ENCODE measurements at places on chromosomes 11 and 22.

- no peak for ATAC-seq
Measured at GRCh38 chr22:38111925-38112355, 1.5 kb upstream of the BAIAP2L2 start.

DNA sequence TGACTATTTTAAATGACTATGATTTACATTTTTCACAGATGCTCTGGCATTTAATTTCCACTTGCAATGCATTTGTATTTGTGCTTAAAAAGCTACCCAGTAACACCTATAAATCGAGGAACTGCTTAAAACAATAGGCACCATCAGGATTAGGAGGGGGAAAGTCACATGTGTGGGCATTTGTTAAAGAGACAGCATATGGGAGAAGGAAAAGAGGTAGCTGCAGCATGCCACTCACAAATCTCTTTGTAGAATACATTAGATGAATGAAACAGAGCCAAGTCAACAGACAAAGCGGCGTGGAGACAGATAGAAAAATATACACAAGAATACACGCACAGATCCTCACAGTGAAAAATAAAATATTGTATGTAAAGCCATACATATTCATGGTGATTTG, 228.0 kb downstream of the CADM1 start:
- no peak for ATAC-seq

DNA sequence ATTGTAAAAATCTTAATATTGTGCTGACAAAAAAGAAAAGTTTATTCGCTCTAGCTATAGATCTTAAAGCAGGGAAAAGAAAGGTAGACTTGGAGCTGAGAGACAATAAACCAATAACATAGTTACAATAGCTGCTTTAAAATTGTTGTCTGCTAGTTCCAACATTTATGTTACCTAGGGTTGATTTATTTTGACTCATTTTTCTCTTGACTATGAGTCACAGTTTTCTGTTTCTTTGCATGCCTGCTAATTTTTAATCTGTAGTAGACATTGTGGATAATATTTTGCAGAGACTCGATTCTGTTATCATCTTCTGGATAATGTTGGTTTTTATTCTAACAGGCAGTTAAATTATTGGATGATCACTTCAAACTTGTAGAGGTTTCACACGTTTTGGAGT, 83.1 kb upstream of the TRPC6 start:
- ATAC-seq, result no peak

DNA sequence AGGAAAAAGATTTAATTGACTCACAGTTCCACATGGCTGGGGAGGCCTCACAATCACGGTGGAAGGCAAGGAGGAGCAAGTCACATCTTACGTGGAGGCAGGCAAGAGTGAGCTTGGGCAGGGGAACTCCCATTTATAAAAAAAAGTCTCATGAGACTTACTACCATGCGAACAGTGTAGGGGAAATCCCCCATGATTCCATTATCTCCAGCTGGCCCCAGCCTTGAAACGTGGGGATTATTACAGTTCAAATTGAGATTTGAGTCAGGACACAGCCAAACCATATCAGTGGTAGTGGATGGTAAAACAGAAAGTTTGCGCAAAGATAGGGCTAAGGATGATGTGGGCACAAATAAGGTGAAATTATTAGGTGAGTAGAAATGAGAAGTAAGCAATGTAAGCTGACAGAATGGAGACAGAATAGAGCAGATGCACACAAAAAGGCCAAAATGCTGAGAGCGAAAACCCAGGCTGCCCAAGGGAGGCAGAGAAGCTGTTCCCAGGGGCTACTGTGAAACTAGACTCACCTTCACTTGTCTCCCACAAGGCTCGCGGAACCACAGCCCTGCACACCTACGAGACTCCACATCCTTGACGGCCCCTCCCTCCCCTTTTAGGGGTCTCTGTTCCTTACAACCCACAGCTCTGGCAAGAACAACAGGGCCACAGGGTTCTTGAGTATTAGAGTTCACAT, 377.6 kb downstream of the CADM1 start:
- no peak for ATAC-seq

DNA sequence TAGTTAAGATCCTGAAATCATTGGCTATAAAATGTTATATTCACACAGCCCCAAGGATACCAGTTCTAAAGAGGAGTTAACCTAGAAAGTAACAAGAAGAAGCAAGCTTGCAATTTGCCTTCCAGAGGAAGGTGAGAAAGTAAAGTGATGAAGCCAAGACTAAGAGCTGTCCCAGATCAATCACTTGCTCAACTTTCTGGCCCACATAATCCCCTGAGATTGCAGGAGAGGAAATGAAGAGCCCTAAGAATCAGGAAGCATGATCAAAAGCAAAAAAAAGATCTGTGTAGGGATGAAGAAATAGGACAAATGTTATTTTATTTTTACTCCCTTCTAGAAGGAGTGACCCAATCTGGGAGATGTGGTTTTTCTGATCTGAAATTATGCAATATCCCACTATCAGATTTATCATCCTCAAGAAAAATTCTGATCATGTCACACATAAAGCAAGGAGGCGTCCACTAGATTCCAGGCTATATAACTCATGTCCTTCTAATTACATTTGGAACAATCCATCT, 180.3 kb upstream of the GUCY1A2 start:
- ATAC-seq, result no peak

DNA sequence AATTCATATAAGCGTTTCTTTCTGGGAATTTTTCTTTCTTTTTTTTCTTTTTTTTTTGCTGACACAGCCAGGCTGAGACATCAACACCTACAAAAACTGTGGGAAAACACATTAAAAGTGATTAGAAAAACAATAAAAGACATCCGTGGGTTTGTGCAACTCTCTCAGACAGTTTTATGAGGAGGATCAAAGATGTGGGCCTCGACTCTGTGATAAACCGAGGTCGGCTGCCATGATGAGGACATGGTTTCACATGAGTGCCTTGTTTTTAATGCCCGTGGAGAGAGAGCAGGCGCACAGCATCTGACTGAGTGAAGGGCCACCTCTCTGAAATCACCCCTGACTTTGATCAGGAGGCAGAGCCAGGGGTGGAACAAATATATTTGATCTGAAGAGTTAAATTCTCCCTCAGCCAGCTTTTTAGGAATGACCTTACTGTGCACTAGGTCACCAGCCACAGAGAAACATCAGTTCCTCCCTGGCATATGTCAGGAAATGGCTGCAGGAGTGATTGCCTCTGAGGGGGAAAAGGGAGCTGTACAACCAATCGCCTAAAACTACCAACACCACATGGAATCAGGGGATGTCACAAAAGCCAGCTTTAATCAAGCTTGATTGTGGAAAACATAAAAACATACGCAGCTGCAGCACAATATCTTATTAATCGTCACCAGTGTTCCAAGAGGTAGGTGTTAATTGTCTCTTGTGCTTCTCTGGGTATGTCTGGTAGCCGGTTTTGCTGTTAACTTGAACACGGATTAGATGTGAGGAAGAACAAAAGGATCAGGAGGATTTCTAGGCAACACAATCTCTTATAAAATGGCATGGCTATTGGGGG, 164.7 kb downstream of the MAML2 start:
- ATAC-seq, result no peak

DNA sequence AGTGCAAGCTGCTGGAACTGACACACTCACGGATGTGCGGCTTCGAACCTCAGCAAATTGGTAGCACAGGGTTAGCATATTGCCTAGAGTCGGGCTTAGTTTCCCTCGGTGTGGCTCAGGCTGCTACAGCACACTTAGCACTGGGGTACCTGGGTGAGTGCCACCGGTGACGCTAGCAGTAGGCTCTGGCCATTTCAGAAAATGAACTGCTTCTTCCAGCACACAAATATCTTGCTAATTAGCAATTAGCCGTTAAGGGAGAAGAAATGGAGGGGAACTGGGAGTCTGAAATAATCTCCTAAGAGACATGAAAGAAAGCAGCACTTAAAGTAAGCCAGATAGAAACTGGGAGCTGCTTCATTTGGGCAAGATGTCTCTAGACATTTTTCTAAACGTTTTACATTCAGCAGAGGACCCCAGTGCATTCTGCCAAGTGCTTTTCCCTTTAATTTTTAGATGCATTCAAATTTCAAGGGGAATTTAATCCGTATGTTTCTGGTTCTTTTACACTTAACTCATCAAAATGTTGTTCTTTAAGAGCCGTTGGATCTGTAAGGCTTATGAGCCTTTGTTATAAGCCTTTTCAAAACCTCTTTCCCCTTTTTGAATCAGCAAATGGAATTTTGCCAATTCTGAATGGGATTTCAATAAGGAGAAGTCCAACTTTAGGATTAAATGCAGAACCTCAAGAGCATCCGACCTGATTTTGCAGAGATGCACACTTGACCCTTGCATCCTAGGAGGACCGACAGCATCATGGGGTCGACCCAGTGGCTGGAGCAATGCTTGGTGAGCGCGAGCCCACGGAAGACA, 708.1 kb downstream of the NTM start:
- no peak for ATAC-seq

- no peak for ATAC-seq
Measured at GRCh38 chr11:14518820-14519219, 1.4 kb downstream of the PSMA1 start.

DNA sequence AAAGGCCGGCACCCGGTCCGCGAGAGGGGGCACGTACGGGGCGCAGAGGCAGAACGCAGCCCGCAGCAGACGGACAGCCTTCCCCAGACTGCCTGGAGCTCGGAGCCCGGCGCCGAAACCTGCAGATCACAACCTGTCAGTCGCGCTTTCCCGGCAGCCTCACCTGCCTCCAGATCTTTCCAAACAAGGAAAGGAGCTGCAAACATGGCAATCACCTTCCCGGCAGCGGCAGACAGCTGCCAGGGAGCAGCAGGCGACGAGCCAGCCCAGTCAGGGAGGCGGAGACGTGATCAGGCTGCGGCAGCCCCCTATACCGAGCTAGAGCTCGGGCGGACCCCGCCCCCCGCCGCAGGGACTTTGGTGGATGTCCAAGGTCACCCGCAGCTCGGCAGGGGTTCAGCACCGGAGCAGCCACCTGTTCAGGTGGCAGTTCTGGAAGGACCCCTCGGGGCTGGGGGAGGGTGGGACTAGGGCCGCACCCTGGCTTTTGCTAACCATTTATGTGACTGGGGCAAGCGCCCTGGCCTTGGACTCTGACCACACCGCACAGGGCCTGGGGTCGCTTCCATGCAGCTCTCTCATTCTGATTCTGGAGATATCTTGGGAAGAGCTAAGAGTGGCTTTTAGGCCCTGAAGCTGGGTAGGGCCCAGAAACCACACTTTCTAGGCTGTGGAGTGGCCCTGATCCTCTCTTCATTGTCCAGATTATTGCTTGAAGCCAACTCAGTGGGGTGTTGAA, 143.8 kb downstream of the NECTIN1 start:
- ATAC-seq, result peak; percentile 5

DNA sequence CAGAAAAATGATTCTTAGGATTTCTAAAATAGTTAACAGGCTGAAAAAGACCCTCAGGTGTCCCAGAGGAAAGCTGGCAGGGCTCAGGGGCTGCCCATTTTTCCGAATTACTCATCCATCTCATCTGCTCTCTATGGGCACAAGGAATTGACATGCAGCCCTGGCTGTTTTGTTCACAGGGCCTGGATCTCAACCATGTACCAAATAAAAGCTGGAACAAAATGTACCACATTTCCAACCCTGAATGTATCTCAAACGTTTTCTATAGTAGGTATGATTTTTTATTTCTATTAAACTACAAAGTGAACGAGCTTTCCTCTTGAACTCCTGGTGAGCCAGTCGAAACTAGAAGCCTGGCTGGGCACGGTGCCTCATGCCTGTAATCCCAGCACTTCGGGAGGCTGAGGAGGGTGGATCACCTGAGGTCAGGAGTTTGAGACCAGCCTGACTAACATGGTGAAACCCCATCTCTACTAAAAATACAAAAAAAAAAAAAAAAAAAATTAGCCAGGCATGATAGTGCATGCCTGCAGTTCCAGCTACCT, 43.8 kb upstream of the RASD2 start:
- ATAC-seq, result no peak
